ENCODE measurements at places on chromosomes 7 and 10.

DNA sequence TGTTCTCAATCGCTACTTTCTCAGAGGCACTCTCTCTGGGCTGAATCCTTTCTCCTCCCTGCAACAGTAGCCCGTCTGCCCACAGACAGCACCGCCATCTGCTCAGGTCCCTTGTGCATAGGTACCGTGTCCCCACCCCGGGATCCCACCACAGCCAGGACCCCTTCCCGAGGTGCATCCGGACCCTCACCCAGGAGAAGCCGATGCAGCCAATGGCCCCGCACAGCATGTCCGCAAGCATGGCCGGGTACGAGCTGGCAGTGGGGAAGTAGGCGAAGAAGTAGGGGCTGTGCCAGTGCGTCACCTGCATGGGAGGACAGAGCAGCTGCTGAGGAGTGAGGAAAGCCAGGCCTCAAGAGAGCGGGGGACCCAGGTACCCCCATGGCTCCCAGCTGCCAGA, 25.5 kb downstream of the DDC start:
- no peak for DNase-seq

DNA sequence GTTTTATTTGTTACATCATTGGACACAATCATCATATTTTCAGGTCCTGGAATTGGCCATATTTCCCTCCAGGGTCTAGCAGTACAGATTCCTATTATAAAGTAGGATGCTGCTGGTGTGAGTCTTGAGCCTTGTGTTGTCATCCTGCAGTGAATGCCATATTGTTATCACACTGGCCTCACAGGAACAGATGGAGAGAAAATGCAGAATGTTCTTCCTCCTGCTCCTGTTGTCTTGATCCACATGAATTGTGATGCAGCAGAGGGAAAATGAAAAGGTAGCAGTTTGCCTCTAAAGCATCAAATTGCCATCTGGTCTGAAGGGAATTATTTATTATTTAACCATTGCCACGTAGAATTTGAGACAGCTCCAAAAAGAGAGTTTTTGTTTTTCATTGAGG, 248.6 kb downstream of the GPAM start:
- no peak for DNase-seq

GRCh38 chr10:123517426-123517825, 148.7 kb upstream of the GPR26 start:
- DNase-seq, result no peak

DNA sequence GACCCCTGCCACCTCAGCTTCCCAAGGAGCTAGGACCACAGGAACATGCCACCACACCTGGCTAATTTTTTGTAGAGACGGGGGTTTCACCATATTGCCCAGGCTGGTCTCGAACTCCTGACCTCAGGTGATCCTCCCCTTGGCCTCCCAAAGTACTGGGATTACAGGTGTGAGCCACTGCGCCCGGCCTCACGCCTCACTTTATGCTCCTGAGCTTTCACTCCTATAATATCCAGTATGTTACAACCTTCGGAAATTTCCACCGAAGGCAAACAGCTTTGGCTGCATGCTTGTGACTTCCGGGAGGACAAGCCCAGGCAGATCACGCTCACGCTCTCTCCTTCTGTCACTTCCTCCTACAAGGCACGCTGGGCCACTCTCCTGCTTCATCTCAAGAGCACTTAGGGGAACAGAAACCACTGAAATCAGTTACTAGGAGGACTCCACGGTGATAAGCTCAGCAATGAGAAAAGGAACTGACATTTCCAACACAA, 4.4 kb upstream of the MAD1L1 start:
- no peak for DNase-seq

DNA sequence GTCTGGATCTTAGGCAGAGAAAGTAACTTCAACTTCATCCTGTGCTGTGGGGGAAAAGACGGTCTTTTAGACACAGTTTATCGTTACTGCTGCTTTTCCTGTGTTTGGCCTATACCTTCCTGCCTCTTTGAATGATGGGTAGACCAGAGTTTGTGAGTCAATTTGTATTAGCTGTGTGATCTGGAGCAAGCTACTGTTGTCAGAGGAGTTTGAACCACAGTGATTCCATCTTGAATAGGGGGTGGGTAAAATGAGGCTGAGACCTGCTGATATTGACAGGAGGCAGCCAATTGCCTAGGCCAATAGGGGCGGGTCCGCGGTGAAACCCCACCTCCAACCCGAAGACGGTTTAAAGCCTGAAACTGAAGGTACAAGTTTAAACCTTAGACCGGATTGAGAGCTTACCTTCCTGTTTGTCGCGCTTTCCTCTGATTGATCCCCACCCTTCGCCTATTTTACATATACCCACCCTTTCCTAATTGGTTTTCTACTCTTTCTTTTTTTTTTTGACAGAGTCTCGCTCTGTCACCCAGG, 35.8 kb upstream of the EIF4H start:
- DNase-seq, result no peak

Data from hypothalamus (tissue), 51 donors.